Stimulated activated CD8-positive, alpha-beta memory T cell treated with anti-CD3 and anti-CD28 coated beads, Interleukin-4, amount 100 ng/mL, for 1 hour (primary cell): ENCODE measurements at places on chromosomes 7 and 10.

- DNase-seq = no peak
These were observed 55.4 kb downstream of the CALD1 start for GRCh38 chr7:134834689-134835462.

- DNase-seq = no peak
These were observed 200.8 kb downstream of the TNS3 start for GRCh38 chr7:47381134-47381495.

GRCh38 chr10:71084061-71084817 is 128.1 kb upstream of the UNC5B start:
- no peak for DNase-seq

DNA sequence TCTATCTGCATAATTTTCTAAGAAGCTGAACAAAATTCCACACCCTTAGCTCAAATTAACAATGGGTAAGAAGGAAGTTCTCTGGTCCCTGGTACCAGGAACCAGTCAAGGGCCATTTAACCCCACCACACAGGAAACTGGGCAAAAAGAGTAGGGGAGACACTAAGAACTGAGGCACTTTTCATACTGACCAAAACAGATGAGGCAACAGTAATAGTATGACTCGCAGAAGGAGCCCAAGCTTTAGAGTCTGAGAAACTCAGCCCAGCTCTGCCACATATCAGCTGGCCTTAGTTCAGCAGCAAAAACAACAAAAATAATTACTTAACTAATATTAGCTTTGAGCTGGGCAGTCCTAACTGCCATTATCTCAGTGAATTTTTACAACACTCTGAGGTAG is 221.2 kb downstream of the FAM107B start:
- no peak for DNase-seq

DNA sequence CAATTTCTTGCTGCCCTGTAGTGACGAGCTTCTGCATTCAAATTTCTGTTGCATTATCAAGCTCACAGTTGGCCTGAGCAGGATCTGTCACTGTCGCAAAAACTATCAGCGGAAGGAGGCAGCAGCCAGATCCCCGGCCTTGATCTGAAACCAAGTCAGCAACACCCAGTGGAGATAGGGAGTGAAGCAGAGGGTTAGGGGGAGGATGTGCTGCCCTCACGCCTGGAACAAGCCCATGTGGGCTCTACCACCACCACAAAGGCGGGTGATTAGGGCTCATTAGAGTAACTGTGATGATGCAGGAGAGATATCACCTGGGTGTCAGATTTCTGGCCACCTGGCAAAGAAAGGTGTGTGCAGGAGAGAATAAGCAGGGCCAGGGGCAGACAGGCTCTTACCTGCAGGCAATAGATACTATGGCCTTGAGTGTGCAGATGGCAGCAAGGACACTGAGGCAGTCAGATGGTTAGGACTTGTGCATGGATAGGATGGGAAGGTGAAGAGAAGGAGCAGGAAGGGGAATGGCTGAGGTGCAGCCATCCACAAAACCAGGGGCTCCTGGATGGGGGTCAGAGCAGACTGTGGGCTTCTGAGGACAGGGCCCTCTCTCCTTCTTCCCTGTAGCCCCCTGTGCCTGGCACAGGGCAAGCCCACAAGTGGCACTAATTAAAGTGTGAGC is 417.3 kb downstream of the RPS24 start:
- no peak for DNase-seq

DNA sequence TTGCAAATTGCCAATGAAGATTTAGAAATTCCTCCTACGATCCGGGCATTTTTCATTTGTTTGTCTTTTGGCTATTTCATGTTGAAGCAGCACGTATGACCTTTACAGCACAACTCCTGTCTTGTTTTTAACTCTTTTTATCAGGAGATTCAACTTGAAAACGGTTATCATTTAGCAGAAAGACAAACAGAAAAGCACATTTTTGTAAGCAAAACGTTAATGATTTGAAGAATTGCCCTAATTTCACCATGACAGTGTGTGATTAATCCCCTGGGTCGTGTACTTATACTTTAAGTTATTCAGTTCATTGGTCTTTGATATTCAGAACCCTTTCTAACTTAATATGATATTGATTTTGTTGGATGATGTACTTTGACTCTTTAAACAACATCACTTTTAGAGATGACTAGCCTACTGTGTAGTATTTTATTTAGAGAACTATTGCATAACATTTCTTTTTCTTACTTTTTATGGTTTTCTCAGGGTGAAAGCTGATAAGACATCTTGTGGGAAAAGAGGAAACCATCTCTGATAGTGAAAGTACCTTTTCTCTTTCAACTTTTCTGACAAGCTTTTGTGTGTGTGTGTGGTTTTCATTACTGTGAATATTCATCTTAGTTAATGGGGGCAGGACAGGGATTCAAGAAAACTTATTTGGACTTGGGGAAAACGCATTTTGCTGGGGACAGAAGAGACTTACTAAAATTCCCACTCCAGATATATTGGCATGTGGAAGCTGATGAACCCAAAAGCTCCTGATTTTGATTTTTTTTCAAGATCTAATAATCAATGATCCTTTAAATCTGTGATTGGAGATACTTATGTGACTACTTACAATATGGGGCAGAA is 8.1 kb downstream of the HHEX start:
- DNase-seq = no peak

- no peak for DNase-seq
These were observed 205.9 kb downstream of the SKAP2 start for GRCh38 chr7:26658389-26659084.

DNA sequence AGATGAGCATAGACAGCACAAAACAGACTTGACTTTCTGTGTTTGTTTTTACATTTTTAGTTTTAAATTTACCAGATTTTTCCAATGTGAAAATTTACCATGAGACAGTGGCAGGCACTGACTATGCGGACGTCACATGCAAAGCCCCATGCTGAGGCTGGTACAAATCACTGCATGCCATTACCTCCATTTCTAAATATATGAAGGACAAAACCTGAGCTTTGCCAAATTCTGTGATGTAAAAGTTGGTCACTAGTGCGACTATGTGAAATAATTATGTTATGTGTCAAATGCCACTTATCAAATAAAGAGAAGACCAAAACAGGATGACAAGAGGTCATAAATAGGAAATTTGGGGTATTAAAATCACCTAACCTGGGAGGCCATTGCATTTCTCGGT is 22.1 kb downstream of the NRAP start:
- DNase-seq = no peak

- no peak for DNase-seq
These were observed 23.5 kb downstream of the TMEM273 start for GRCh38 chr10:49164559-49165188.

DNA sequence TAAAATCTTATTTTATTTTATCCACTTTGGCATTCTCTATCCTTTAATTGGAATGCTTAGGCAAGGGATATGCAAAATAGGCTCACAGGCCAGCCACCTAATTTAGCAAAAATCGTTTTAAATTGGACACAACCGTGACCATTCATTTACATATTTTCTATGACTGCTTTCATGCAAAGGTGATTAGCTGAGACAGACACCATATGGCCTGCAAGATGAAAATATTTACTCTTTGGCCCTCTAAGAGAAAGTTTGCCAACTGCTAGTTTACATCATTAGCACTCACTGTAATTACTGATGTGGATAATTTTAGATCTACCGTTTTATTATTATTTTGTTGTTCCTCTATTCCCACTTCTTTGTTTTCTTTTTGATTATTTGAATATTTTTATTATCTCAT is 375.5 kb upstream of the LRRTM3 start:
- DNase-seq = no peak

DNA sequence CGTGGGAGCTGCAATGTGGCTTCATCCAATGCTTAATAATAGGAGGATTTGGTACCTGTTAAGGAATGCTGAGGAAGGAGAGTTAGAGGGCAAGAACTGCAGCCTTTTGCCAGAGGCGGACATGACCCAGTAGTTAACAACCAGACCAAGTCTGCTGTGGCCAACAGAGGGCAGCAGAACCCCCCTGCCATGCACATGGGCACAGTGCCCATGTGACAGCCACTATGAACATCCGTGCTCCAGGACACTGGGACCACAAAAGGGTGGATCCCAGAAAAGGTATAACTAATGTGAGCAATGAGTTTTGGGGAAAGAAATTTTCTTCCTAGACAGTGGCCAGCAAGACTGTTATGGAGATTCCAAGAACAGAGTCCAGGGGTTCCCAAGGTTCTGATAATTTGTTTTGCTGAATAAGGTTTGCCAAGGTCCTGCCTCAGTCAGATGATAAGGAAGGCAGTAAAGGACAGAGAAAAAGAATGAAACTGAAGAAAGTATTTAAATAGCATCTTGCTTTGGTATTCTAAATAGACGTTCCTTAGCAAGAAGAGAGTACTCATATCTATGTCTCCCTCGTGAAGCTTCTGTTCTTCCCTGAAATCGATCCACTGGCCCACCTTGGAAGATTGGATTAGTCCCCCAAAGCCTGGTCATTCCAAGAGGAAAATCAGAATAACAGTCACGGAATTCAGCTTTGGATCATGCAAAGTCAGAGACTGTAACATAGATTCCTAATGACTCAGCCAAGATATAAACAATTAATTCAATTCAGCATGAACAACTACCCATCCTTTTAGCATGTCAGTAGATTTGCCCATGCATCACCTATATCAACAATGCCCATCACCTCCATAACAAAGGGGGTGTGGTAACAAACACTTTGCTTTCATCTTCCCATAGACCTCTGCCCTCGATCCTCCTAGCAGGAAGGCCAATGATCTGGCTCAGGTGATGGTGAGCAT is 56.0 kb downstream of the LGI1 start:
- DNase-seq = no peak

DNA sequence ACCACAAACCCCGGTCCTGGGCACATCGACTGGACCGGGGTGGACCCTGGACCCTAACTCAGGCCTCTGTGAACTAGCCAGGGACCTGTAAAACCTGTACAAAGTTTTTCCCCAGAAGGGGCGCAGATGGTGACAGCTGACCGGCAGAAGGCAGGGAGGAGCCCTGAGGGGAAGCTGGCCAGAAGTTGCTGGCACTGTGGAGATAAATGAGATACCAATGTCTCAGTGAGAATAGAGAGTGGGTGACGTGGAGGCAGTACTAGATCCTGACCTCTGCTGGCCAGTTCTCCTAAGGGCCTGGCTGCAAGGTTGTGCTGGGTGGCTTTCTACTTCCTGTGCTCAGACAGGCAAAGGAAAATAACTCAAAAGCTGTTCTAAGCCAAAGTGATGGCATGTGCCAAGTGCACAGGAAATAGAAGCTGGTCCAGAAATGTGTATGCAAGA is 10.6 kb upstream of the TSPAN14 start:
- DNase-seq = no peak

GRCh38 chr7:158811461-158811860 is 17.8 kb downstream of the ESYT2 start:
- DNase-seq = no peak

- no peak for DNase-seq
These were observed 534.8 kb upstream of the MGMT start for GRCh38 chr10:128932071-128932820.

GRCh38 chr7:85115862-85116261 is 71.0 kb downstream of the SEMA3D start:
- DNase-seq = no peak

- no peak for DNase-seq
These were observed 1612.4 kb upstream of the LRRTM3 start for GRCh38 chr10:65313406-65313805.

GRCh38 chr7:27116031-27116961 is 13.8 kb upstream of the HOXA2 start:
- no peak for DNase-seq

DNA sequence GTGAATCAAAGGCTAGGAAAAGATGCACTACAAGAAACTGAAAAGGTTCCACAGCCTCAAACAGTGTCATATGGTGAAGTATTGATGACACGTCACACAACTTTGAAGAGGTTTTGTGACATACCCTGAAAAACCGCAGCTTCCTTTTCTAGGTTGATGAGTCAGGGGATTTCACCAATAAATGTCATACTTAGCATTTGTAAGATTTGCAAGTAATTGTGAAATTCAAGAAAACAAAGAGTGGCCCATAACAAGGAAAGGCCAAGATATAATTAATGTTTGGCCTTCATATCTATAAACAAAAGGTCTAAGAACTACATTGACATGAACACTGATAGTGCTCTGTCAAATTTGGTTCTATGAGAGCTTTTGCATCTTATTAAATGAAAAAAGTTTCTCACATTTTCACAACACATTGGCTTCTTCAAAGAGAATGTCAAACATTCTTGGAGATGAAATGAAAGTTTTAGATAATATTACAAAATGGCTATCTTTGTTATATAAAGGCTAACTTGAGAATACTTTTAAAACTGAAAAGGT is 62.0 kb upstream of the NAMPT start:
- peak; percentile 3 for DNase-seq

- no peak for DNase-seq
These were observed 41.7 kb upstream of the LOXL4 start for GRCh38 chr10:98309366-98310355.
